ENCODE measurements at places on chromosomes 5 and 9. TPM values are rescaled to one million over a fixed set of nuclear protein-coding genes. Genes with fewer than 3 reads are reported as not detected.
A peak's percentile ranks its signal among the peaks of the same experiment; 100 is the strongest.

GRCh38 chr5:86974955-86975354, 292.7 kb upstream of the RASA1 start:
- DNase-seq, result no peak

- DNase-seq, result no peak
Measured at GRCh38 chr9:124481115-124481514, 26.1 kb downstream of the NR5A1 start.

DNA sequence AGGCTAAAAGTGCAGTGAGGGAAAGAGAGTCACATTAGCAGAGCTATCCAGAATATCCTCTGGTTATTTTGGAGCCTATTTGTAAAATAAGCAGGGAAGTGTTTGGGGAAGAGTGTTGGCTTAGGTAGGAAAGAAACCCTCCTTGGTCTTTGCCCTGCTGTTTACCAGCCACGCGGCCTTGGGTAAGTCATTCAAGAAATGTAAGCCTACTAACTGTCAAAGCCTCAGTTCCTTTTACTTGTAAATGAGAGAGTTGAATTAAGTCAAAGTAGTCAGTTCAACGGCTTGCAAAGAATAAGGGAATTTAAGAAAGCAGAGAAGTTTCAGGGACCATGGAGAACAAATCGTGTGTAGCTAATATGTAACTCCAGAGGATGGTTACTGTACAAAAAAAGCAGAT, 75.8 kb upstream of the TNC start:
- DNase-seq, result no peak

- DNase-seq, result no peak
Measured at GRCh38 chr9:41229408-41230401, 40.6 kb upstream of the ZNG1F start.

DNA sequence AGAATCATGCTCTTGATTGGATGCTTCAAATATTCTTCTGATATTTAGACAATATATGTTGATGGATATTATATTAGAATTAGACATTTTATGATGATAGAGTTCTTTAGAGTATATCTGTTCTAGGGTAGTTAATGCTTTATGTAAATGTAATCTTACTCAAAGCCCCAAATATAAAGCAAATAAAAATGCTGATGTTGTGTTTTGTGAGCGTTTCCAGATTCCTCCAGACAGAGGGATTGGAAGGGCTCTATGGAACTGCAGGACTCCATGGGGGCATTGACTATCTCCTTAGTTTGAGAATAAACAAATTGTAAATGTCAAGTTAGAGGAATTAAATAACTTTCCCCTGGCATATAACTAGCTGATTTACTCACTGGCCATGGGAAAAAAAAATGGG, 184.5 kb downstream of the MRPS30 start:
- no peak for DNase-seq

DNA sequence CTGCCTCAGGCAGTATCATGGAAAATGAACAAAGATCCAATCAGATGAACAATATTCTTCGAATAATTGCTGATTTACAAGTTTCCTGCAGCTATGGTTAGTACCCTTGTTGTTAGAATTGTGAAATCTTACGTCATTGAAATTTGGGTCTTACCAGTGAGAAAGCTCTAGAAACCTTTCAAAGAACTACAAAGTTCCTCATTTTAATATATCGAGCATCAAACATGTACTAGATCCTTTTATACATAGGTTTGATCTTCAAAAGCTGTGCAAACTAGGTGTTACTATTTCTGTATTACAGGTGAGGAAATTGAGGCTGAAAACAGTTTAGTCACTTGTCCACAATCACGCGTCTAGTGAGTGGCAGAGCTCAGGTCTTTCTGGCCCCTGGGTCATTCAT, 43.7 kb upstream of the ANGPTL2 start:
- no peak for DNase-seq

- DNase-seq, result no peak
Measured at GRCh38 chr5:19406576-19407365, 581.2 kb downstream of the CDH18 start.

GRCh38 chr5:158246661-158247060, 387.7 kb upstream of the CLINT1 start:
- no peak for DNase-seq

The RETREG1 gene
- 6.0 TPM for total RNA-seq

DNA sequence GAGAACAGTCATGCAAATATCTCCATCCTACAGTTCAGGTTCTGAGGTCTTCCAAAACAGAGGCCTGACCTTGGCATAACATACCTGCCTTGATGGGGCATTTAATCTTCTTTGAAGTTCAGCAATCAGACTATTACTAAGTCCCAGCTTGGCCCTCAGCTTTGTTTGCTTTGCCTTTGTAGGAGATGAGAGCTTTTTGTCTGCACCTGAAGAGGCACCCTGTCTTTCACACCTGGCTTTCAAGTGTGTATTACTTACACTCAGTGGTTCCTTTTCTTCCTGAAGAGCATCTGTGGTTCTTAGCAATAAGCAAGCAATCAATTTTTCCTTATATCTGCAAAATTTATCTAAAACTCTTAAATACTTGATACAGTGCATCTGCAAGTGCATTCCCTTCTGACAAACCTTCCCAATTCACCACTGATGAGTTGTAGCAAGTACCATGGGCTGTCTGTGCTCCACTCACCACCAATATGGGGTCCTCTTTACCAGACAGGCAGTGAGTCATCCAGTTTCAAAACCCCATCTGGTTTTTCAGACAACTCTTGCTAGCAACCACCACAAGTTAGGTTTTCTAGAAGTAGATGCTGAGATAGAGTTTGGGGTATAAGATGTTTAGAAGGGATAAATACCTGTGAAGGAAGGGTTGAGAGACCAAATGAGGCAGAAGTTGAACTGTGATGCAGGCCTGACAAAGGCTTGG, 100.2 kb downstream of the HINT1 start:
- DNase-seq, result no peak

The TRIM7 gene
- total RNA-seq, result 30.2 TPM

- DNase-seq, result no peak
Measured at GRCh38 chr9:132162764-132163456, 1.1 kb downstream of the NTNG2 start.

DNA sequence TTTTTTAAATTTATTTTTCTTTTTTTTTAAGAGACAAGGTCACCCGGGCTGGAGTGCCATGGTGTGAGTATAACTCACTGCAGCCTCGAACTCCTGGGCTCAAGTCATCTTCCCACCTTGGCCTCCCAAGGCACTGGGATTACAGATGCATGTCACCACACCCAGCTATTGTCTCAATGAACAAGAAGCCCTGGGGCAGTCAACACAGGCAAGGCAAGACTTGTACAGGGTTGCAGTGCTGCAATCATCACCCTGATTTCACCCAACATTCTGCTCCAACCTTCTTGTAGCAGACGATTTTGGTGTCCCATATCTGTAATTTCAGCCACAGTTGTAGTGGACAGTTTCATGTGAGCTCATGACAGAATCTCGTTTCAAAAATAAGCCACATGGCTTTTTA, 205.8 kb upstream of the KIF2A start:
- no peak for DNase-seq

The GLE1 gene
- total RNA-seq, result 36.6 TPM

DNA sequence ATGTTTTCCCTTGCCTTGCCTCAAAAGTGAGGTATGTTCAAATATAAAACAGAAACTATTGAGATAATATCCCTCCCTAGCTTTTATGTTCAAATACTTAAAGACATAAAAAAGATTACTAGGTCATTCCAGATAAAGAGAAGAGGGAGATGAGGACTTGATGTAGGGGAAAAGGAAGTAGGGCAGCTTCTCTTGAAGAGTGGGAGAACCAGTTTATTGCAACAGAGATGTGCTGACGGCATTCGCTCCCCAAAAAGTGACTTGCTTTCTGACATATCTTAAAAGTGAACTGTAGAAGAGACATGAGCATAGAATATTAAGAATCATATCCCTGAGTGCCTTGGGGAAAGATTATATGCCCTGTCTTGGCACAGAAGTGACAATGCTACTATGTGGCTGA, 330.2 kb upstream of the NREP start:
- DNase-seq, result no peak

GRCh38 chr5:116553366-116553765, 21.3 kb downstream of the SEMA6A start:
- no peak for DNase-seq

The FCN1 gene
- total RNA-seq, result not detected

GRCh38 chr9:16659096-16659495, 211.4 kb downstream of the BNC2 start:
- DNase-seq, result no peak

DNA sequence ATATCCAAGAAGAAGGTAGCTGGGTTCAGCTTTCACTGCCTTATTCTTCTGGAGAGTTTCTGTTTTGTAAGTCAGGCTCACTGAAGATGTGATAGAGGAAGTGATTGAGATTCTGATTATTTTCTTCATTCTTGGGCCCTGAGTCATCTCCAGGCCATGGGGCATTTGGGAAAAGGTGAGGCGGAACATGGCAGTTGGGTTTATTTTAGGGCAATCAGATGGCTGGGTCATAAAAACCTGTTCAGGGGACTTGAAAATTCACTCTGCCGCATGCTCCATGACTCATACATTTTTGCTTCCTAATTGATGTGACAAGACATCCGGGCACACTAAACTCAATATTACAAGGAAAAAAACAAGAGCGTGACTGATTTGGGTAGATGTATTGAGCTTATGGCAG, 265.7 kb upstream of the KLF4 start:
- peak; percentile 95 for DNase-seq

DNA sequence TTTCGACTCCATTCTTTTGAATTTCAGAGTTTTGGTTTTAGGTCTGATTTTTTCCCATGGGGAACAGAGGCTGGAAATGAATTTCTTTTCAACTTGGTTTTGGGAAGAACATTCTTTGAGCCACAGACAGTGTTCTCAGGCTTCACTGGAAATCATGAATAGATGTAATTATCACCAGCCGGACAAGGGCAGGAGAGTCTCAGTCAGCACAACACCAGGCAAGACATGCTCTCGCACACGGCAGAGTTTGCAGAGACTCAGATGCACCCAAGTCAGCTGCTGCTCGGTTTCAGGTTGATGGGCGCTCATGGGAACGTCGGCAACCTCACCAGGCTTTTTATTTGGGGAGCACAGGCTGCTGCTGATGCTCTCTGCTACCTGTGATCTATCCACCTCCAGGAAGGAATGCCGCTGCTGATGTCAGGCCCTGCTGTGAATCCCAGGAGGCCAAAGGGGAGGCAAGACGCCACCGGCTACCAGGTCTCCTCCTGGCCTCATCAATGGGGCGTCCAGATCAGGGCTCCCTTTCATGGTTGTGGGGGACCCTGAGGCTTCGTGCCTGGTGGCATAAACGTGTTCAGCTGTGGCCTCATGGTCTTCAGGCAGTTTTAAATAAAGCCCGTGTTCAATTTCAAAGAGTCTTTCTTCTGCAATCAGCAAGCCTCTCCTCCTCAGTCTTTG, 332.3 kb upstream of the IRX4 start:
- no peak for DNase-seq

The RFK gene
- 35.0 TPM for total RNA-seq
